Chondrocyte (in vitro differentiated cells): ENCODE measurements at places on chromosomes 12 and 14. TPM values are rescaled to one million over a fixed set of nuclear protein-coding genes. Genes with fewer than 3 reads are reported as not detected.

- DNase-seq, result no peak
Observed at GRCh38 chr12:85509081-85509856, 229.2 kb downstream of the ALX1 start.

The KRT74 gene
- not detected in 3 replicates for total RNA-seq

DNA sequence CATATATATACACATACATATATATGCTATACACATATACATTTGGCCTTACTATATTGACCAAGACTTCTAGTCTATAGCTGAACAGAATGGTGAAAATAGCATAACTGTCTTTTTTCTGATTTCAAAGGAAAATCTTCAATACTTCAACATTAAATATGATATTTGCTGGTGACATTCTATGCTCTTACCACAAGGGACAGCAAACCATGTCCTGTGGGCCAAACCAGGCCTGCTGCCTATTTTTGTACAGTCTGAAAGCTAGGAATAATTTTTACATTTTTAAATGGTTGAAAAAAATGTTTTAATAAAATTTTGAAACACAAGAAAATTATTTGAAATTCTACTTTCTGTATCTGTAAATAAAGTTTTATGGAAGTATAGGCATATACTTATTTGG lies 63.6 kb downstream of the EML5 start:
- DNase-seq, result no peak

- no peak for DNase-seq
Observed at GRCh38 chr12:40988355-40988754, 199.8 kb upstream of the PDZRN4 start.

The TMEM260 gene
- 15.9 to 24.4 TPM (median 17.1 TPM) in 3 replicates for total RNA-seq

The SDS gene
- not detected in 3 replicates for total RNA-seq

DNA sequence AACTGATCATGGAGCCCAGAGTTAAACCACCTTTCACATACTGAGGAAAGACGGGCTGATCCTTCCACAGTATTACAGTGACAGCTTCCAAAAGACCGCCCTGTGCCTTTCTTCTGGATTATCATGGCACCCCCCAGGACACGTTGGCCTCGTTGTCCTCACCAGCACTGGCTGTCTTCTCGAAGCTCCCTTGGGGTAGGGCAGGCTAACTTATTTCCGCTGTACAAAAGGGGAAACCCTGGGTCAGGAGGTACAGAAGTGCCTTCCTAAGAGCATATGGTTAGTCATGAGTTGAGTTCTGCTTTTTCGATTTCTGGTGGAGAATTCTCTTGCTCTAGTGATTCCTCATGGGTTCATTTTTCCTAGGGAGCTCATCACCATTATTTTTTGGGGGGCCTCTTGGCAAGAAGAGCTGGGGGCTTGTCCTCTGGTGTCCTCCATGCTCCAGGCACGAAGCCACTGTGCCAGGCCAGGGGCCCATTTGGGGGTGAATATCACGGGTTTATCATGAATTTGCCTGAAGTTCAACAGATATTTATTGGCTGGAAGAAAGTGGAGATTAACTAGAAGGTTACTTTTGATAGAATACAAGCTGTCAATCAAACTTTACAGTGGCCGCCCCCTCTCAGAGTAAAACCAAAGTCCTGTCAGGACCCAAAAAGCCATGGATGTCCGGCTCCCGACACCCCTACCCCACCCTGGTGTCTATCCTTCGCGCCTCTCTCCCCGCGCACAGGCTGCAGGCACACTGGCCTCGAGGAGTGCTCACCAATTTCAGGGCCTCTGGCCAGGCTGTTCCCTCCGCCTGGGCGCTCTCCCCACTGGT lies 8.8 kb upstream of the TRAF3 start:
- no peak for DNase-seq

DNA sequence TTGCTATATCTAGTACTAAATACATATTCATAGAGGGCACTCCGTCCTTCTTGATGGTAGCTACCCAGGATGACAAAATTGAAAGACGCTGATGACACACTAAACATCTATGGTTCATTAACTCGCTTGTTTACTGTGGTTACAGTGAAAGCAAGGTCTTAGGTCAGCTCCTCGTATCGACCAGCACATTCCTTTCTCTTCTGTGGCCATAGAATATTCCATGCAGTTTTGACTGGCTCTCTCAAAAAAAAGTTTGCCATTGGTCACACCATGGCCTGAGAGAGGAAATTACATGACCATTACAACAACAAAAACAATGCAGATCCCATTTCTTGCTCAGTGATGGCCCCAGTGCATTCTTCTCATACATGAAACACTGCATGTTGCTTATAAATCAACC lies 411.4 kb upstream of the SOX5 start:
- DNase-seq, result no peak
